ENCODE measurements at places on chromosomes 3 and 15. TPM values are rescaled to one million over a fixed set of nuclear protein-coding genes. Genes with fewer than 3 reads are reported as not detected.

GRCh38 chr3:50602595-50603191, 8.9 kb downstream of the CISH start:
- H3K27me3 ChIP-seq: no peaks in the 10 kb centered on the region
- peaks cover 3% of the 10 kb centered on the region for H3K36me3 ChIP-seq
- peak overlapping the region; percentile 50 for H3K4me3 ChIP-seq
- peak overlapping the region; percentile 99 for H3K27ac ChIP-seq
- peaks cover 31% of the 10 kb centered on the region for H3K4me1 ChIP-seq

GRCh38 chr3:45010811-45011333, 15.2 kb upstream of the CLEC3B start:
- DNase-seq: no peak
- H3K4me3 ChIP-seq: no peak overlapping the region
- peaks cover 21% of the 10 kb centered on the region for H3K36me3 ChIP-seq
- H3K4me1 ChIP-seq: no peaks in the 10 kb centered on the region
- no peaks in the 10 kb centered on the region for H3K27me3 ChIP-seq

DNA sequence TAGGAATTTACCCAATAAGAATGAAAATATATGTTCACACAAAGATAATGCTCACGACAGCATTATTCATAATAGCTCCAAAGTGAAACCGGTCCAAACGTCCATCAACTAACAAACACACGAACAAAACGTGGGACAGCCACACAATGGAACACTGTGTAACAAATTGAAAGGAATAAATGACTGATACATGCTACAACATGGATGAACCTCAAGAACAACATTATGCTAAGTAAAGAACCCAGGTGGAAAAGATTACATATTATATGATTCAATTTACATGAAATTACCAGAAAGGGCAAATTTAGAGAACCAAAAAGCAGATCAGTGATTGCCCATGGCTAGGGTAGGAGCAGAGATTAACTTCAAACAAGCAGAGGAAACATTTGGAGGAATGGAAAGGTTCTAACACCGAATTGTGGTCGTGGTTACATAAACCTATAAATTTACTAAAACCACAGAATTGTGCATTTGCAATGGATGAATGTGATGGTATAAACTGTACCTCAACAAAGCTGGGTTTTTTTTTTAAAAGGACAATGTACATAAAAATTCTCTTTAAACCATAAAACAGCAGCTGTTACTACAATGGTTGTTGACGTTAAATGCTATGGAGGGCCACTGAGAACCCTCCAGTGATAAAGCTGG, 76.3 kb downstream of the XXYLT1 start:
- H3K36me3 ChIP-seq: peaks cover 9% of the 10 kb centered on the region
- DNase-seq: no peak
- peaks cover 8% of the 10 kb centered on the region for H3K4me1 ChIP-seq
- no peak overlapping the region for H3K4me3 ChIP-seq
- no peaks in the 10 kb centered on the region for H3K27me3 ChIP-seq

- H3K27ac ChIP-seq: no peak overlapping the region
- no peaks in the 10 kb centered on the region for H3K27me3 ChIP-seq
- no peak overlapping the region for H3K4me3 ChIP-seq
- H3K4me1 ChIP-seq: no peaks in the 10 kb centered on the region
- DNase-seq: no peak
- H3K36me3 ChIP-seq: no peaks in the 10 kb centered on the region
Measured at GRCh38 chr3:51522273-51522962, 16.1 kb upstream of the RAD54L2 start.

GRCh38 chr3:487614-488013, 291.1 kb downstream of the CHL1 start:
- DNase-seq: no peak
- H3K36me3 ChIP-seq: no peaks in the 10 kb centered on the region
- H3K27ac ChIP-seq: no peak overlapping the region
- H3K4me1 ChIP-seq: no peaks in the 10 kb centered on the region
- H3K27me3 ChIP-seq: no peaks in the 10 kb centered on the region

GRCh38 chr3:3586336-3586735, 212.9 kb upstream of the LRRN1 start:
- H3K4me1 ChIP-seq: peaks cover 11% of the 10 kb centered on the region
- no peak overlapping the region for H3K27ac ChIP-seq
- H3K27me3 ChIP-seq: no peaks in the 10 kb centered on the region

DNA sequence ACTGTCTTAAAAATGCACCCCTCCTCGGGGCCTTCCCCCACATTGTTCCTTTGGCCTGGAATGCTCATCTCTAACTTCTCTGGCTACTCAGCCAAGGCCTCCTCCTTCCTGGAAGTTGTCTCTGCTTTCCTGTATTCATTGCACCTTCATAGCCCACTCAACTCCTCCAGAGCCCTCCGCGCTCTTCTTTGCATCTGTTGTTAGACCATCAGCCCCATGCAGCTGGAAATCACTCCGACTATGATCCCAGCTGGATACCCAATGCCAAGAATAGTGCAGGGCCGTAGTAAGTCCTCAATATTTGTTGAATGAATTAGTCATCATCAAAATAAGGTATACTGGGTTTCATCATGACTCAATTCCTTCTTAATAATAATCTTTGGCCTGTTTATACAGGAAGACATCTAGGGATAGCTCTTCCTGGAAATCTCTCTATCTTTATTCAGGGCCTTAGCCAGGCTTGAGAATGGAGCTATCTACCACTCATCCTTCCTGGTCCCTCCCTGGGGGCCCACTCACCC, 112.7 kb downstream of the SYNPR start:
- H3K27ac ChIP-seq: no peak overlapping the region
- H3K4me3 ChIP-seq: no peak overlapping the region
- peaks cover 5% of the 10 kb centered on the region for H3K4me1 ChIP-seq
- no peaks in the 10 kb centered on the region for H3K27me3 ChIP-seq
- no peaks in the 10 kb centered on the region for H3K36me3 ChIP-seq

DNA sequence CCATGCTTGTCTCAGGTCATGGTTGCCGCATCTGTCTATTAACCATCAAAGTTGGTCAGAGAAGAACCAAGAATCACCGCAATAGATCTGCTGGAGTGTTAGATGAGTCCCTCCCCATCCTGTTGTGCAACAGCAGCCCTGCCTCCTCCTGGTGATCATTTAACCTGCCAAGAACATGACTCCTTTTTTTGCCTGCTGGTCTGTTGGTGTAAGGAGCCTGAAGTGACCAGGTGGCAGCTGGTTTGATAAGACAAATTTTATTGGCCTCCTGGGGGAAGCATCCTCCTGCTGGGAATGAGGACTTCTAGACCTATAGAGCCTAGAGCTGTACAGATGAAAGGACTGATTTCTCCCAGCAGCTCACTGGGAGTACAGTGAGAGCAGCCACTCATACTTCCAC, 43.5 kb upstream of the RAF1 start:
- H3K4me3 ChIP-seq: no peak overlapping the region
- DNase-seq: no peak
- peaks cover 5% of the 10 kb centered on the region for H3K27me3 ChIP-seq
- no peaks in the 10 kb centered on the region for H3K36me3 ChIP-seq
- H3K27ac ChIP-seq: no peak overlapping the region

GRCh38 chr3:77467702-77468625, 428.1 kb downstream of the ROBO2 start:
- peaks cover 6% of the 10 kb centered on the region for H3K36me3 ChIP-seq
- H3K27me3 ChIP-seq: no peaks in the 10 kb centered on the region
- H3K4me1 ChIP-seq: peaks cover 13% of the 10 kb centered on the region
- H3K4me3 ChIP-seq: no peak overlapping the region
- H3K27ac ChIP-seq: no peak overlapping the region

GRCh38 chr3:57397175-57398026, 104.9 kb upstream of the ASB14 start:
- peaks cover 1% of the 10 kb centered on the region for H3K27me3 ChIP-seq
- H3K27ac ChIP-seq: no peak overlapping the region
- peaks cover 3% of the 10 kb centered on the region for H3K36me3 ChIP-seq
- no peak overlapping the region for H3K4me3 ChIP-seq

- no peak overlapping the region for H3K4me3 ChIP-seq
- no peak for DNase-seq
- peaks cover 25% of the 10 kb centered on the region for H3K4me1 ChIP-seq
- H3K36me3 ChIP-seq: no peaks in the 10 kb centered on the region
Measured at GRCh38 chr3:50230104-50230793, 5.8 kb upstream of the GNAI2 start.

- H3K4me3 ChIP-seq: no peak overlapping the region
- no peak overlapping the region for H3K27ac ChIP-seq
- no peak for DNase-seq
- peaks cover 3% of the 10 kb centered on the region for H3K27me3 ChIP-seq
- peaks cover 4% of the 10 kb centered on the region for H3K4me1 ChIP-seq
- no peaks in the 10 kb centered on the region for H3K36me3 ChIP-seq
Measured at GRCh38 chr3:153903430-153903829, 217.8 kb upstream of the ARHGEF26 start.

GRCh38 chr3:47096959-47097358, 67.0 kb downstream of the SETD2 start:
- DNase-seq: no peak
- no peak overlapping the region for H3K4me3 ChIP-seq
- peak overlapping the region; percentile 68 for H3K27ac ChIP-seq
- peaks cover 19% of the 10 kb centered on the region for H3K36me3 ChIP-seq
- no peaks in the 10 kb centered on the region for H3K27me3 ChIP-seq
- peaks cover 5% of the 10 kb centered on the region for H3K4me1 ChIP-seq

GRCh38 chr3:53815067-53815466, 31.2 kb downstream of the CHDH start:
- no peak for DNase-seq
- no peaks in the 10 kb centered on the region for H3K27me3 ChIP-seq
- no peak overlapping the region for H3K27ac ChIP-seq
- H3K36me3 ChIP-seq: peaks cover 2% of the 10 kb centered on the region

DNA sequence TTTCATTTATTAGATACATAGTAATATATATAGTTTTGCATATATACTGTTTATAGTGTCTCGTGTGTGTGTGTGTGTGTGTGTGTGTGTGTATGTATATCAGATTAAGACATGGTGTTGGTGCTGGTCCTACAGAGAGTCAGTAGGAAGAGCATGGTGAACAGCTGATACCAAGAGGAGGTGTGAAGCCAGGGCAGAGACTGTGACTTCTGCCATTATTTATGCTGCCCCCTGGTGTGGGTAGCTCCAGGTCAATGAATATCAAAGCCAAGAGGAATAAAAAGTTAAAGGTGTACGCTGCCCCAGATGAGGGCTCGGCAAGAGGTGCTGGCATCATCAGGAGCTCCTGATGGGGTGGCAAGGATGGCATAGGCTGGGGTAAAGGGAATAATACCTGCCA, 299.5 kb upstream of the RASGRP1 start:
- H3K27me3 ChIP-seq: peaks cover 25% of the 10 kb centered on the region
- H3K27ac ChIP-seq: no peak overlapping the region
- no peak for DNase-seq

- H3K4me3 ChIP-seq: no peak overlapping the region
- H3K4me1 ChIP-seq: peaks cover 3% of the 10 kb centered on the region
- H3K36me3 ChIP-seq: no peaks in the 10 kb centered on the region
- H3K27me3 ChIP-seq: no peaks in the 10 kb centered on the region
Measured at GRCh38 chr3:181009225-181009624, 19.7 kb upstream of the DNAJC19 start.

DNA sequence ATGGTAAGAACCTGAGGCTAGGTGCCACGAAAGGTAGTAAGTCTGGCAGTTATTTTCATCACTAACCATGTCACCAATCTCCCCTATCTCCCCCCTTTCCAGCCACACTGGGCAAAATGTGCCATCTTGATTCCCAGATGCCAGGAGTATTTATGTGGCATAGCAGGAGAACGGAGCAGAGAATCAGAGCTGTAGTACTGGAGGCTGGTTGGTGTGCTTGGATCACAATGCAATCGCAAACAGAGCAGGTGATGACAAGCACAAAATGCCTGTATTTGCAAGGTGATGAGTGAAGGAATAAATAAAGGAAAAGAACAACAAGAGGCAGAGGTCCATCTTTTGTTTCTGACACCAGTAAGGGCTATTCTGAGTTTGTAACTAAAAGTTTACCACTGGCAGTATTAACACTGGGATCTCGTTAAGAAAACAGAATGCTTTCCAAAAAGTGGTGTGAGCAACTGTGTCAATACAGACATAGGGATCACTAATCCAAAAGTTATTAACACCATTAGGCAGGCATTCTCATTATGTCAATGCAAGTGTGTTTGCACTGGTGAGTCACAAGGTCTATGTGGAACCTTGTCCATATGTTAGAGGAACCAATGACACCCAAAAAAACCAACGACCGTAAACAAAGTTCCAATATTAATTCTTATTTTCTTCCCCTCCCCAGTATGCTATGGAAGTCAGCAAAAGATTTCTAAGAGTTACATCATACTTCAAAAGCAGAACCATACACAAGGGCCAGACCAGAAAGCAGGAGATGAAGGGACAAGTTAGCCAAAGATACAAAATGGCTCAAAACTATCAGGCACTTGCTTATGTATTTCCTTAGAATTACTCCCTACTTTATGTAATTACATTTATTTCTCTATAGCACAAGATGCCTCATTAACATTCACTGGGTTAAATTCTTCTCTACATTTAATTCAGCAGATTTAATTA, 556.6 kb downstream of the FOXP1 start:
- DNase-seq: no peak
- peak overlapping the region; percentile 13 for H3K27ac ChIP-seq
- peaks cover 29% of the 10 kb centered on the region for H3K36me3 ChIP-seq
- no peak overlapping the region for H3K4me3 ChIP-seq

- no peak for DNase-seq
- H3K36me3 ChIP-seq: peaks cover 13% of the 10 kb centered on the region
- H3K4me1 ChIP-seq: peaks cover 11% of the 10 kb centered on the region
Measured at GRCh38 chr3:98814817-98815420, 51.8 kb downstream of the ST3GAL6 start.

DNA sequence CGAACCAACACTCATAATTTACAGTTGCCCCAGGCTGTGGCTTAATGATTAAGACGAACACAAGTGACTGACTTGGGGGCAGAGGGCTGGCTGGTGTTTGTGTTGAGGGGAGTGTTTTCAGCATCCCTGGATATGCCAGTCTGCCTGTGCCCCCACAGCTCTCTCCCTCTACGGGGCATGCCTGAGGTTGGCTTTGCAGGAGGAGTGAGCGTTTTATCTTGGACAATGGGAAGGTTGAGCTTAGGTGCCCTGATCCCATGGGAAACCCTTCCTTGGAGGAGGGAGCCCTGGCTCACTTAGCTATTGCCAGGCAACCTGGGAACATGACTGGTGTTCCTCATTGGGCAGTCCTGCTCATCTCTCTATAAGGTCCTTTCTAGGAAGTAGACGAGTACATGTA, 17.6 kb downstream of the FAM107A start:
- no peak overlapping the region for H3K4me3 ChIP-seq
- peaks cover 4% of the 10 kb centered on the region for H3K4me1 ChIP-seq
- H3K27me3 ChIP-seq: peaks cover 4% of the 10 kb centered on the region
- no peak overlapping the region for H3K27ac ChIP-seq
- DNase-seq: no peak

The C3orf80 gene
- 0.50 TPM for total RNA-seq

The ABI3BP gene
- not detected for total RNA-seq

The AHSG gene
- total RNA-seq: 0.27 TPM

The ATG3 gene
- 30.8 TPM for total RNA-seq

The PLSCR2 gene
- 0.44 TPM for total RNA-seq

The LRRC58 gene
- total RNA-seq: 15.5 TPM

The NR1I2 gene
- total RNA-seq: 0.62 TPM

The ADAMTSL3 gene
- total RNA-seq: 0.24 TPM

The CLRN1 gene
- total RNA-seq: not detected
